Adrenal gland (tissue), 19 donors: ENCODE measurements at places on chromosomes 5 and 9.

DNA sequence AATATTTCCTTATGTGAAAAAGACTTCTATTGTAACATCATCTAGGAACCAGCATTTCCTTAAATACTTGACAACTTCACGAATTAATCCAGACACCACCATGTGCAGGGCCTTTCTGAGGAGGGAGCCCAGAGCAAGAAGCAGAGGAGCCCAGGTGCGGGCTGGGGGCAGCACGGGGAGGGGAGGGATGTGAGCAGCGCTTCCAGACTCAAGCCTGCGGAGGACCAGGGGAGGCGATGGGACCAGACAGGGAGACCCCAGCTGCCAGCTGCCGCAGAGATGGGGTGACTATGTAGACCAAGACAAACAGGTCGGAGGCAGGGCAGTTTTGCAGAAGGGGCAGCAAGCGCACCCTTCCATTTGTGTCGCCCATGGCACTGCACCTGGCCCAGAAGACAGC lies 596.1 kb downstream of the IRX1 start:
- DNase-seq: no peak

- DNase-seq: no peak
Measured at GRCh38 chr5:119071561-119071995, 691 bp downstream of the DMXL1 start.

DNA sequence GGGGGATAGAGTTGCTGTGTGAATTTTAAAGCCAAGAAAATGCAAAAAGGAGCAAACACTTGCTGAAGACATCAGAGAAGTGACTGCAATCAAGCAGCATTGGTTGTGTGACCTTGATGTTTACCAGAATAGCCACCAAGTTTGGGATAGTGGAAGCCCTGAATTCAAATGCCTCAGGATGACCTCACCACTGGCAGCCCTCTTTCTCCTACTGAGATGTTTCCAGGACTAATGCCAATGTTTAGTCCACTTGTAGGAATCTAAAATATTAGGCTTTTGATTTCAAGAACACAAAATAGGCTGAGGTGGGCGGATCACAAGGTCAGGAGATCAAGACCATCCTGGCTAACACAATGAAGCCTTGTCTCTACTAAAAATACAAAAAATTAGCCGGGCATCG lies 112.2 kb upstream of the NUDT12 start:
- peak; percentile 13 for DNase-seq

DNA sequence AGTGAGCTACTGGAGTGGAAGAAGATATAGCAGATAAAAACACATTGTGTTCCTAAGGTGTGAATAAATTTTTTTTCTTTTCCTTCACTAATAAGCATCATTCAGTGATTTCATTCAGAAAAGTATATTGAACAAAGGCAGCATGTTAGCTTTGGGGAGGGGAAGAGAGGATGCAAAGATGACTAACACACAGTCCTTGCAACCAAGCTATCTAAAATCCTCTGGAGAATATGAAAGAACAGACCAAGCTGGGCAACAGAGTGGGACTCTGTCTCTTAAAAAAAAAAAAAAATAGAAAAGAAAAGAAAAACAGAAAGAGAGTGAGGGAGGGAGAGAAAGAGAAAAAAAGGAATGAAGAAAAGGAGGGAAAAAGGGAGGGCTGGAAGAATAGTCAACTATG lies 22.3 kb upstream of the OMD start:
- DNase-seq: no peak

DNA sequence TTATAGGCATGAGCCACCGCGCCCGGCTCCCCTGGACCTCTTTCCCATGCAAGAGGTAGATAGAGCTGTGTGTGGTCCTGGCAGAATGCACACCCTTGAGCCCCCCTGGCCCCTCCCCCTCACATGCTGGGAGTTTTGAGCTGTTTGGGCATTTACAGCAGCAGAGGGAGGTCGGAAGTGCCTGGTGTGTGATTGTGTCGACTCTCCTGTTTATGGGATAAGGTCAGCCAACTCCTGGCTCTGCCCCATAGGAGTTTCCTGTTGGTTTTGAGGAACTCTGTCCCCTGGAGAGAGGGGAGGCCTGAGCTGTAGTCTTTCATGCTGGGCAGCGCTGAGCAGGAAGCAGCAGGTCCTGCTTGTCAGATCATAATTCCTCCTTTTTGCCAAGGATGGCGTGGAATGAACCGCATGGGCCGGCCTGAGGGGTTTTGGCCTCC lies 6.0 kb downstream of the LRRC8A start:
- peak; percentile 16 for DNase-seq

- no peak for DNase-seq
Measured at GRCh38 chr9:7186175-7186574, 428.4 kb downstream of the KDM4C start.

DNA sequence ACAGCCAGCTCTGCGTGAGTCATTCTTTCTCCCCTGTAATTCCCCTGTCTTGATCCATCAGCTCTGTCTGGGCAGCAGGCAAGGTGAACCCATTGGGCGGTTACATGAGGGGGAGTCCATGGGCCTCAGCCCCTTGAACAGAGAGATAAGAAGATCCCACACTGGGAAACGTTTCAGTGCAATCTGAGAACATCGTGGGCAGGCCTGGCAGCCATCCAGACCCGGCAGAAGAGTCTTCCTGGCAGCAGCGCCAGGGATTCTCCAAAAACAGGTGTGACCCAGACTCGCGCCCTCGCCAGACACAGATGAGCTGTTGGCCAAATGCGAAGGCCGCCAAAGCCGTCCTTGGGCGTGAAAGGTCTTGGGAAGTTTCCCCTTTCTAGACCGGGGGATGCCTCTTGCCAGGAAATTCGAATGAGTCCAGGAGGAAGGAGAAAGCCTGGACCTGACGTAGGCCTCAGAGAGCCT lies 6.4 kb upstream of the SLC12A7 start:
- peak; percentile 88 for DNase-seq

GRCh38 chr5:149024477-149024876 lies 38.4 kb downstream of the SH3TC2 start:
- DNase-seq: no peak
